GM10248 (cell line): ENCODE measurements at places on chromosomes 1 and 21.

GRCh38 chr1:71788113-71788512 lies 494.2 kb downstream of the NEGR1 start:
- no peak for DNase-seq

DNA sequence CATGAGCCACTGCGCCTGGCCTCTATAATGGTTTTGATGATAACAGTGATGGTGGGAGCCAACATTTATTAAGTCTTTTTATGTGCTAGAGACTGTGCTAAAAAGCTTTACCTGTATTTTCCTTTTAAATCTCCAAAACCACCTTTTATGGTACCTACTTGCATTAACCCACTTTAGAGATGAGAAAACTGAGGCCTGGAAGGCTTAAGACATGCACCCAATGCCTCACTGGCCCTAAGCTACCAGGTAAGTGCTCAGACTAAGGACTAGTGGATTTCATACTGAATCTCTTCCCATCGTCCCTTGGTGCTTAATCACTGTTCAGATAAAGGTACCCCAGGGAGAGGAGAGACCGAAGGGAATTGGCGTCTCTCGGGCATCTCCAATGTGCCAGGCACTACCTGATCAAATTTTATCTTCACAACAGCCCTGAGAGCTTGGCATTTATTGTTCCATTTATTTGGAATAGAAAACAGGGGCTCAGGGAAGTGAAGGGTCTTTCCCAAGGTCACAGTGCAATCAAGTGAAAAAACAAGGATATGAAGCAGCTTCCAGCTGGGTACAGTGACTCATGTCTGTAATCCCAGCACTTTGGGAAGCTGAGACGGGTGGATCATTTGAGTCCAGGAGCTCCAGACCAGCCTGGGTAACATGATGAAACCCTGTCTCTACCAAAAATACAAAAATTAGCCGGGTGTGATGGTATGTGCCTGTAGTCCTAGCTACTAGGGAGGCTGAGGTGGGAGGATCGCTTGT lies 84.2 kb downstream of the LACTBL1 start:
- DNase-seq: no peak

DNA sequence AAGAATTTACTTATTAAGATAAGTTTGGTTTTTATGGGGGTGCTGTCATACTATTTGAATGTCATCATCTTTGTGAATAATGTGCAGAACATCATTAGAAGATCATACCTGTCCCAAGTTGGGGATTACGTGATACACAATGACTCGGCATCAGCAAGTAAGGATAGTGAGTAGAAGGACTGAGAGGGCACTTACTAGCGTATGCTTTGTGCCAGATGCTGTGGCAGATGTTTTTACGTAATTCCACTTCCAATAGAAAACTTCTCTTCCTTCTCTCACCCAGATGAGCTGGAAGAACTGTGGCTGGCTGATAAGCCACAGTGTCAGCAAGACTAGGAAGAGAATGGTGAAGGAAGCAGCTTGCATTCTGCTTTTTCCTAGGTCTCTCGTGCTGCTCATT lies 28.1 kb upstream of the TGFB2 start:
- no peak for DNase-seq

DNA sequence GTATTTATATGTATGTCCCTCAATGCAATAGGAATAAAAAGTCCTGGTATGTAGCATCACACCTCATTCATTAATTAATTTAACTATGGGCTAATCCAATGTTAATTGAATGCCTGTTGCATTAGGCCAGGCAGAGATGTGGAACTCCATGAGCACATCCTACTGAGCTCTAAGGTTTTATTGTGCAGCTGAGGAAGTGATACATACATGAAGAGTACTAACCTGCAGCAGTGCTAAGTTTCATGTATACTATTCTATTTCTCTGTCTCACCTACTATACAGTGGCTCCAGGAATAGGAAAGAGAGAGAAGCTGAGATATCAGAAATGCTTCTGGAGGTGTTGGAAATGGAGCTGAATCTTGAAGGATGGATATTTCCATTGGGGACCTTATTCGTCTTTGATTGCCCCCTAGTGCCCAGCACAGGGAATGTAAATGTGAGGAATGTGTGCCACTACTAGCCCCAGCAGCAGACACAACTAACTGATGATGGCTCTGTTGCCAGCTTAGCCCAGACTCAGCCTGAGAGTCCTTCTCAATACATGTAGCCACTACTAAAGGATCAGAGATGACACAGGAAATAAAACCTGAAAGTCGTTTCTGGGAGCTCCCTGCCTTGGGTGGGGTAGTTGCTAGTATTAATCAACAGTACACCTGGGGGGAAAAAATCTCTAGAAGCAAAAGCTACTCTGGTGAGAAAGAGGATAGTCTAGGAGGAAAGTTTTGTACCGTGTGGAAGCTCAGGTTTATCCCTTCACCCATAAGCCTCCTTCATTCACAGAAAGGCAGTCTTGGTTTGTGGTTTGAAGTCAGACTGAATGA lies 173.3 kb upstream of the FOXD3 start:
- peak; percentile 16 for DNase-seq

DNA sequence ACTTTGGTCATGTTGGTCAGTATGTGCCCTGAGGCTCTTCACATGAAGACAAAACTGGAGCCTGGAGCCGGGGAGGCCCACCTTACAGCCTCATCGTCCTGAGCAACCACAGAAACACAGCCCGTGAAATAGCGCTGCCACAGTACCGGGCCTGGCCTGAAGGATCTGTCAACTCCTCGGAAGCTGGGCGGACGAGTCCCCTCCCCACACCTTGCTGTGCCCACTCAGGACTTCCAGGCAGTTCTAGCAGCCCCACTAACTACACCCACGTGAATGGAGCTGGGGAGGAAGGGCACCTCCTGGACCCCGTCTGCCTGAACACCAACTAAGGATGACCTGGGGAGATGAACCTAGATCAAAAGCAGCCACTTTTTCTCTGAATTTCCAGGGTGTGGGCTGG lies 24.7 kb downstream of the SDE2 start:
- no peak for DNase-seq

DNA sequence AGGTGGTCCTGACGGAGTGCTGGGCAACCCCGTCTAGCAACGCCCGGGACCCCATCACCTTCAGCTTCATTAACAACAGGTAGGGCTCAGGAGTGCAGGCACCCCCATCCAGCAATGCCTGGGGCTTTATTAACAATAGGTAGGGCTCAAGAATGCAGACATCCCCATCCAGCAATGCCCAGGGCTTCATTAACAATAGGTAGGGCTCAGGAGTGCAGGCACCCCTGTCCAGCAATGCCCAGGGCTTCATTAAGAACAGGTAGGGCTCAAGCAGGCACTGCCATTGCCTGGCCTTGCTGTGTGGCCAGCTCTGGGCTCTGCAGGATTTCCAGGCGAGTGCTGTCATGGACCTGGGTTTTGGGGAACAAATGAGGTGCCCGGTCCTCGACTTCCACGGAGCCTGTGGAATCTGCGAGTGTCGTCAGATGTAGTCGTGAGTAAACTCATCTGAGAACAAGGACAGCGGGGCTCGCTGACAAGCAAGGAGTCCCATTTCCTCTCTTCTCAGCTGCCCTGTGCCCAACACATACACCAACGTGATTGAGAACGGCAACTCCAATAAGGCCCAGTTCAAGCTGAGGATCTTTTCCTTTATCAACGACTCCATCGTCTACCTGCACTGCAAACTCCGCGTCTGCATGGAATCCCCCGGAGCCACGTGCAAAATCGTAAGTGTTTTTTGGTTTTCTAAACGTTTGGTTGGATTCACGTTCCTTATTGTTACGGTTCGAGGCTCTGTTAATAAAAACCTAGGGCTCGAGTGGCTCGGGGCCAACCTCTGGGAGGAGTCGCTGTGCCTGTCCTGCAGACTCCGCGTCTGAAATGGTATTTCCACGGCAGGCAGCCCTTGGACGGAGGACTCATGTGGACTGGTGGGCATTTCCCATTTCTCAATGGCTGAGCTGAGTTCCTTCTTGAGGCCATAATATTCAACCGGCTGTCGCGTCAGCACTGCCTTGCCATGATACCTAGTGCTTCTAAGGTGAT lies 56.3 kb downstream of the UMODL1 start:
- no peak for DNase-seq

DNA sequence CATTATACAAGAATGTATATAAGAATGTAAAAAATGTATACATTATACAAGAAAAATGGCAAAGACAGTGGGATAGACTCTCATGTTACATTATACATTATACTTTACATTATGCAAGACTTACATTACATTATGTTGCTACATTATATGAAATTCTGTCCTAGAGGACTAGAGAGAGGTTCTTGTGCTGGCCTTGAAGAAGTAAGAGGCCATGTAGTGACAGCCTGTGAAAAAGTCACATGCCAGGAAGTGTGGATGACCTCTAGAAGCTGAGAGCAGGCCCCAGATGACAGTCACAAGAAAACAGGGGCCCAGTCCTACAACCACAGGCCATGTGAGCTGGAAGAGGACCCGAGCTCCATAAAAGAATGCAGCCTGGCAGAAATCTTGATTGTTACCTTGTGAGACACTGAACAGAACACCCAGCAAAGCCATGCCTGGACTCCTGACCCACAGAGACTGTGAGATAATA lies 30.5 kb upstream of the AHCYL1 start:
- no peak for DNase-seq

GRCh38 chr1:224710196-224710595 lies 94.1 kb downstream of the CNIH3 start:
- no peak for DNase-seq

DNA sequence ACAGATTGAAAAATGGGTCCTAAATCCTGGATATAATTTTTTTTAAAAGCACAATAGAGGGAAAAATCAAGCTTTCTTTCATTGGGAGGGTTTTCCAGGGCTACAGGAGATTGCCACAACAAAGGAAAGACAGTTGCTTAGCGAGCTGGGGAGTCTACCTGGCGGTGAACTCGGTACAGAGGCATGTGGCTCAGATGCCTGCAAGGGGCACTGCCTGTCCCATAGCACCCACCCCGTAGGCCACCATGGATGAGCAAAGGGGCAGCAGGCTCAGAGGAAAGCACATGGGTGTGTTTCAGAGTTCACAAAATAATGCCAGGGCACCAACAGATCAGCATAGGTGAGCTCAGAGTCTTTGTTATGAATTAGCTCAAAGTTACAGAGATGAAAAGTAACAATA lies 79.5 kb downstream of the PCNX2 start:
- DNase-seq: no peak

- no peak for DNase-seq
These were observed 1450.1 kb downstream of the KCNT2 start for GRCh38 chr1:195158091-195158490.

- no peak for DNase-seq
These were observed 34.5 kb downstream of the CD247 start for GRCh38 chr1:167483790-167484189.

DNA sequence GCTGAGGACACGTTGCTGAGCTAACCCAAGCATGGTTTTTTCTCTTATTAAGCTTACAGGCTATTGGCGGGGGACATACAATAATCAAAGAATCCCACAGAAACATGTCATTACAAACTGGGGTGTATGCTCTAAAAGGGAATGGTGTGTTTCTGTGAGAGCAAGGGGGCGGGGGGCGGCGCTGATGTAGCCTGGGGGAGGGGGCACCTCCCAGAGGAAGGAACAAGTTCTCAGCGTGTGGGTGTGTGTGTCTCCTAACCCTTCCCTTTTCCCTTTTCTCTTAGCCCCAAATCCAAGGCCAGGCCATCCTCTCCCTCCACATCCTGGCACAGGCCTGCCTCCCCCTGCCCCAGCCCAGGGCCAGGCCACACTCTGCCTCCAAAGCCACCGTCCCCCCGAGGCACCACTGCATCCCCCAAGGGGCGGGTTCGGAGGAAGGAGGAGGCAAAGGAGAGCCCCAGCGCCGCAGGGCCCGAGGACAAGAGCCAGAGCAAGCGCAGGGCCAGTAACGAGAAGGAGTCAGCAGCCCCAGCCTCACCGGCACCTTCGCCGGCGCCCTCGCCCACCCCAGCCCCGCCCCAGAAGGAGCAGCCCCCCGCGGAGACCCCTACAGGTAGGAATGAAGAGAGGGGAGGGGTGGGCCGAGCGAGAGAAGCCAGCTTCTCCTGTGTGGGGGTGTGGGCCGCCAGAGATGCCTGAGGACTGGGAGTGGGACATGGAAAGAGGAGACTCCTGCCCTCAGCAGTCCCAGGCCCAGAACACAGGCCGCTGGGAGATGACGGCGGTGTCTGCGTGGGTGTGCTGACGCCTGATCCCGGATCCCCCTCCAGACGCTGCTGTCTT lies 21.9 kb downstream of the MAP7D1 start:
- no peak for DNase-seq

GRCh38 chr1:116110567-116111523 lies at the start of gene MAB21L3:
Gene MAB21L3, plus strand, starts transcription at chr1:116111399. Its CDS starts 1,217 bp downstream, at chr1:116112616.
- DNase-seq: peak; percentile 61

DNA sequence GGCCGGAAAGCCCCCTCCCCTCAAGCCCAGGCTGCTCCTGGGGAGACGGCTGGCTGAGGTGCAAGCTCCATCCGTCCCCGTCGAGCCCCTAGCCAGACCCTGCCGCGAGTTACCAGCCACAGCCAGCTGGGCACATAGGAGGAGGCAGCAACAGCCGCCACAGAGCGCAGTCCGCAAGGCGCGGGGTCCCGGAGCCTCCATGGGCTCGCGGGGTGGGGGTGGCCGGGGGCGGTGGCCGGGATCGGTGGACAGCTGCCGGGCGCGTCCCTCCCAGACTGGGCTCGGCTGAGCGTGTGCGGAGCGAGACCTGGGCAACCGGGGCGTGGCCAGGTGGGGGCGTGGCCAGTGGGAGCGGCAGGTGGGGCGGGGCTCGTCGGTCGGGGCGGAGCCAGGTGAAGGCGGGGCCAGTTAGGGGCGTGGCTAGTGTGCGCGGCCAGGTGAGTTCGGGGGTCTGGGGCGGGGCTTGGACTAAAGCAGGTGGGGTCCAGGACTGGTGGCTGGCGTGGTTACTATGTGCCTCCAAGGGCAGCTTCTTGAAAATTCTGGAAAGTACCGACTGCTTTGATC lies at the start of gene CD164L2:
CD164L2 (minus strand) TSS at position 295 of the 567 bp plus-strand sequence; CDS start at position 201, 94 bp downstream.
- DNase-seq: no peak

GRCh38 chr1:179953974-179954492 lies 577 bp upstream of the CEP350 start:
- DNase-seq: peak; percentile 32

GRCh38 chr1:161404051-161404597 lies 36.4 kb upstream of the CFAP126 start:
- no peak for DNase-seq

DNA sequence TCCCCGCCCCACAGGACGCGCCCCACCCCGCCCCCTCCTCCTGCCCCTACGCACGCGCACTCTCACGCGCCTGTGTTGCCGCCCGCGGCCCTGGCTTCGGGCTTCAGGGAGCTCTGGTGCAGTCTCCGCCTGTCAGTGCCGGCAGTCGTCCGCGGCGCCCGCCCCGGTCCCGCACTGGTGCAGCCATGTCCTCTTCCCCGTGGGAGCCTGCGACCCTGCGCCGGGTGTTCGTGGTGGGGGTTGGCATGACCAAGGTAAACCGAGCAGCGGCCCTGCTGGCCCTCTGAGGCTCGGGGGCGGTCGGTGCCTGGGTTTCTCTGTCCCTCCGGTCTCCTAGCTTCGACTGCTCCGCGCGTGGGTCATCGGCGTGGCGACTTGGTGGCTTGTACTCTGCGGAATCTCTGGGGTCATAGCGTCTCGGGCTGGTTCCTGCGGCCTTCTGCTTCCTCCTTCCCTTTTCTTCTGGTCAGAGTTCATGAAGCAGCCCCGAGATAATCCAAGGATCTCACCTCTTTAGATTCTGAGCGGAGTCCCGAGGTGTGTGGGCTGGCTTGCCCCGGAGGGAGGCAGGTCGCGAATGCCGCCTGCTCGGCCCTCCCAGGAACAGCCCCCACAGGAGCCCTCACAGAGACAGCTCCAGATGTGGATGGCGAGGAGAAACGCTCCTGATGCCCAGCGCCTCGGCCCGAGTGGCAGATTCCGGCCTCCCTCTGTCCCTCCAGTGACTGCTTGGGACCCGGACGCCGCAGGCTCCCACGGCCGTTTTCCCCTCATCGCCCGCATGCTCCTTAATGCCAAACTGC lies at the start of gene SCP2:
SCP2 (plus strand) TSS at position 65 of the 803 bp plus-strand sequence; CDS start at position 186, 121 bp downstream.
- DNase-seq: peak; percentile 91

GRCh38 chr21:44994047-44994694 lies 54.3 kb downstream of the SLX9 start:
- no peak for DNase-seq

- no peak for DNase-seq
These were observed 114.8 kb upstream of the BARHL2 start for GRCh38 chr1:90831910-90832309.
